T-cell (primary cell): ENCODE measurements at places on chromosomes 6 and 20.

DNA sequence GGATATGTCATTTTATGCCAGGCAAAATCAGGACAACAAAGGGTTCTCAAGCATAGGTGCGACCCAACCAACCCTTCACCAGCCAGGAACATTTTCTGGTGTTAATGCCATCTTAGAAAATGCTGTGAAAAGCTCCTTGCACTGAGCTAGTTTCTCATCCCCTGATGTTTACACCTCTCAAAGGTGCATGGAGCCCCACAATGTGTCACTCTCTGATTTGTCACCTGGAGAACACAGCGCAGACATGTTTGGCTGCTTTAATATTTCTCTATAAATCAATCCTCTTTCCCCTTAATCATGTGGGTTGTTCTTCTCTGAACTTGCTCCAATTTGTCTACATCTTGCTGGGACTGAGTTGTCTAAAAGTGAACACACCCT, 244.3 kb downstream of the TSHZ2 start:
- DNase-seq, result no peak

DNA sequence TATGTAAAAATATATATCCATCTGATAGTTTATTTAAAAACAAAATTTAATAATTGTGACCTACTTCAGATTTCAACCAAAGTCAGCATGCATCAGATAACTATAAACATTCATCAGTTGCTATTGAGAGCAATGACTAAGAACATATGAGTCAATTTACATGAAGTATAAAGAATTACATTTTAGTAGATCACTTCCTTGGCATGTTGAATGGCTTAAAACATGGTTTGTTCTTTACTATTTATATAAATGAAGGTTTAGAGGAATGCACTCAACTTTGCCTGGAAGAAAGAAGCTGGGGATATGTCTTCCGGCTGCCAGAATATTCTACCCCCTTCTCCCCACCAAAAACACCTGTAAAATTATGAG, 6.4 kb upstream of the FAM217A start:
- DNase-seq, result no peak

GRCh38 chr20:35432430-35432735, 5.6 kb downstream of the GDF5 start:
- no peak for DNase-seq

DNA sequence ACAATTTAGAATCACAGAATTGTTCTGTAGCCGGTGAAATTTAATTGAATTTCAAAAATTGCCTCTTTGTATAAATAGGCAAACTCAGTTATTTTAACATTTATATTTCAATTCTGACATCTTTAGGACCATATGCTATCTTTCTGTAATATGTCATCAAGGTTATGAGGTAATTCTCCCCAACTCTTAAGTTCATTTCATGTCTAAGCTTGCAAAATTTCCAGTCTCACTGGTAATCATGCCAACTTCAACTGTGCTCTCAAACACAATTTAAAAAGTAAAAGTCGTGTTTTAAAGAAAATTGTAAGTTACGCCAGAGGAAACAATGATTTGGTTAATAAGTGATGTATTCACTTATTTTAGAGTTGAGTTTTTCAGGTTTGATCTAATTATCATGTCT, 1.4 kb downstream of the NCOA7 start:
- no peak for DNase-seq

GRCh38 chr6:129163551-129163950, 280.6 kb downstream of the LAMA2 start:
- DNase-seq, result no peak

- no peak for DNase-seq
These were observed 38.6 kb downstream of the GHRH start for GRCh38 chr20:37223053-37223452.

- DNase-seq, result no peak
These were observed 764.3 kb downstream of the QKI start for GRCh38 chr6:164178679-164179332.

- no peak for DNase-seq
These were observed 179.5 kb upstream of the SYNDIG1 start for GRCh38 chr20:24289737-24290481.

DNA sequence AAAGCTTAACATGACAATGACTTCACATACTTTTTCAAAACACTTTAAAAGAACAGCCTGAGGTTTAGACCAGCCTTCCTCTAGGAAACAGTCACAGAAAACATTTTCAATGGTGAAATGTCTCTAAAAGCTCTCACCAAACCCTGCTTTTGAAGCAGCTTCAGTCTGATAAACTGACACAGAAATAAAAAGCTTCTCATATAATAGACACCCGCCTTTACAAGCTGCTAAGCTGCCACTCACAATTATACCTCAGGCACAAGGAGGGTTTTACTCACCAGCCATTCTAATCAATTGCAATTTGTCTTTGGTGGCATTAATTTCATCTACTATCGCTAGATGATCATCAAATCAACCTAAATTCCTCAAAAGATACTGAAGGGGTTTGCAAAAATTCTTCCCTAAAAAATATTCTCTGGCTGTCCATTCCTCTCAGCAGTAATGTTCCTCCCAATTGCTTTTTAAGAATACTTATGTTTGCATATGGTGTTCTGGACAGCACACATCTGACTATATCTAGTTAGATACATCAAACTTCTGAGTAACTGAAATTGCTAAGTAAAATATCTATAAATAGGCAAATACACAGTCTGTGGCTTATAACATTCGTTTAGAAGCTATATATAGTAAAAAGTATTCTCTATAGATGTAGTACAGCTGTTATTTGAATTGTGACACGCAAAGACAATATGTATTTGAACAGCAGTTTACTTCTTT, 29.4 kb downstream of the KIF13A start:
- DNase-seq, result no peak

- no peak for DNase-seq
These were observed 999.4 kb upstream of the GJE1 start for GRCh38 chr6:141133346-141133745.

DNA sequence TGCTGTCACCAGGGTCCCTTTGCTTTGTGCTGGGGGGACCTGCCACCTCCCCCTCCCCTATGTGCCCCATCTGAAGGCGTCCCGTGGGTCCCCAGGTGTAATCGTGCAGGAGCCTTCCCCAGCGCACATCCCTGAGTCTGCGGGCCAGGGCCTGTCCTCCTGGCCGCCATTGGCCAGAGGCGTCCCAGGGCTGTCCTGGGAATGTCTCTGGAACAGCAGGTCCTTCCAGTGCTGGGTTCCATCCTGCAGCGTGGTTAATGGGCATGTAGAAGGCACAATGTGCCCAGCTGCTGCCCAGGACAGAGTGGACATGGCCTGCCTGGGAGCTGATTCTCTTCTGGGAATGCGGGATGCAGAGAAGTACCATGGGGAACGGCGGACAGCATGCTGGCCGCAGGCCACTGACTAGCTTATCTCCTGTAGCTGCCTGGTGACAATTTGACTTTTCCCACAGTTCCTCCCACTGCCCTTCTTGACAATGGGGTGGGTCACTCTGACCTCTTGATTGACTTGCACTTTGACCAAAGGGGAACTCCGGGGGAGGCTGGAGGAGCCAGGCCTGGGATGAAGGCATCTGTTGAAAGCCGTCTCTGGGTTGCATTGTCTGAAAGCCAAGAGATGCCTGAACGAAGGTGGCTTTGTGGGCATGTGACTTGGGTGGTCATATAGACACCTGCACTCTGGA, 64.0 kb downstream of the CTCFL start:
- no peak for DNase-seq

DNA sequence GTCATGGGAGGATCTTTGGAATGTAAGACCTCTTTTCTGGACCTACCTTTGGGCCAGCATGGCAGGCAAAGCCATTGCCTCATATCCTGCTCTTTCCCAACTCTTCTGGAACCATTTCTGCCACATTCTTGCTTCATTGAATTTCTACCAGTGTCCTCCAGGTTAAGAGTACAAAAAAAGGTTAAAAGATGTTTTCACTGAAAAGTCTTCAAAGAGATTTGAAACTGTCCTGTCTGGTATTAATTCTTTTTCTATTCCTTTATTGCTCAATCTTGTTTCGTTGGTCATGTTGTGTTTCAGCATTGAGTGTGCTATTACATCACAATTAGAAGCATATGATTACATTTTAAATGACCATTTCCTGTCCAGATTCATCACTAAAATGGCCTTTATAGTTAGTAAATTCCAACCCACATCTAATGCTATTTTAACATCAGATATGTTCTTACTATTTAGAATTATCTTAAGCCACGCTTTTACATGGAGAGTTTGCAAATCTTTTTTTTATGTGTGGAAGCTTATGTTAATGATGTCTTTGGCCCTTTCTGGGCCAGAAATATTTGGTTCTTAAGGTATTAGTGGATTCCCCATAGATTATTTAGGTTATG, 450.9 kb downstream of the GJA1 start:
- no peak for DNase-seq

DNA sequence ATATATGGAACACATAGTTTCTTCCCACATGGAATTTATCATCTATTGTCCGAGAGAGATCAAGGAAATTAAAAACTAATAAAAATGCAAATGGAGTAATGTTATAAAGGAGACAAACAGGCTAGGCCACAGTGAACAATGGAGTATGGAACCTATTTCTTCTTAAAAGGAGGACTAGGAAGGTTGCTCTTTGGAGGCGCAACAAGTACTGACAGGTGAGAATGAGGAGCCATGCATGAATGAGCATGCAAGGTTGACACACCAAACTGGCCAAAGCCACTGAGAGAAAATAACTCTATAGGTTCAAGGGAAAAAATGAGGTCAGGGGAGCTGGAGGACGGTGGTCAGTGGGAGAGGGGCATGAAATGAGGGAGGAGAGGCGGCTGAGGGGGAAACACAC, 40.9 kb downstream of the PSMB1 start:
- DNase-seq, result no peak

GRCh38 chr20:50848846-50849673, 54.2 kb downstream of the BCAS4 start:
- no peak for DNase-seq

GRCh38 chr20:21554985-21555384, 41.1 kb upstream of the NKX2-2 start:
- DNase-seq, result no peak

DNA sequence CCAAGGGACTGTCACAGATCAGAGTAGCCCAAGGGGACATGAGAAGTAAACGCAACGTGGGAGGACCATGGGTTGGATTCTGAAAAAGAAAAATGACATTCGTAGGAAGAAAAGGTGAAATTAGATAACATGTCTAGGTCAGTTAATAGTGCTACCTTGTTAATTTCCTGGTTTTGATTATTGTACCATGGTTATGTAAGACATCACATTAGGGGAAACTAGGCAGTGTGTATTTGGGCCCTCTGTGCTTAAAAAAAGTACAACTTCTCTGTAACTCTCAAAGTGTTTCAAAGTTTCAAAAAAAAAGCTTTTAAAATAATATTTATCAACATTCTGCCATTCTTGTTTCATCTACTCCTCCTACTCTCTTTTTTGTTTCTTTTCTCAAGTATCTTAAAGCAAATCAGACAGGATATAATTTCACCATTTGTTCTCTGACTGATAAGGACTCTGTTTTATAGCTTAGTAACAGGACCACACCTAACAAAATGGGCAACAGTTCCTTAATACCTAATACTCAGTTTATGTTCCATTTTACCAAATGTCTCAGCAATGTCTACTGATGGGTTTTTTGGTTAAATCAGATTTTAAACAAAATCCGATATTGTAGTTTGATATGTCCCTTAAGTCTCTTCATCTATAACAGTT, 97.1 kb upstream of the PLCB4 start:
- DNase-seq, result no peak

GRCh38 chr6:149249370-149250357, 67.8 kb upstream of the TAB2 start:
- DNase-seq, result no peak

DNA sequence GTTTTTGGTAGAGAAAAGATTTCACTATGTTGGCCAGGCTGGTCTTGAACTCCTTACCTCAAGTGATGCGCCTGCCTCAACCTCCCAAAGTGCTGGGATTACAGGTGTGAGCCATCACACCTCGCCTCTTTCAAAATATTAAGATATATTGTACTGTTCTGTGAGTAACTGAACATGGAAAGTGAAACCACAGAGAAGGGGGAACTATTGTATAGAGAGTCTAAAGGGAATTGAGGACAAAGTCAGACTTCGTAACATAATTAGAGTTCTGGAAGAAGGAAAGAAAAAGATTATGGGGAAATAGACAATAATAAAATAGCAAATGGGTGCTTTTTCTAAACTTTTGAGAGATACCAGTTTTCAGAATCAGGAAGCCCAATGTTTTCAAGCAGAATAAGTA, 17.4 kb upstream of the AKAP7 start:
- DNase-seq, result no peak

DNA sequence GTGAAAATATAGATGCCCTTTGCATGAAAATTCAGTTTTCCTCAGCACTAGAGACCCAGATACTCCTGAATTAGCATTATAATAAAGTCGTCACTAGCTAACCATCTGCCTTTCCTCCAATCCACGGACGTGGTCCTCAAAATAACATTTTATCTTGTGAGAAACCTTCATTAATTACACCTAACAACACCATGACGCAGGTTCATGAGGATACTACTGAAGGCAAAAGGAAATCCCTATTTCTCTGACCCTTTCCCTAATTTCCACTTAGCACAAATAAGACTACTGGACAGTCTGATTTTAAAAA, 1.3 kb upstream of the PNISR start:
- DNase-seq, result no peak

DNA sequence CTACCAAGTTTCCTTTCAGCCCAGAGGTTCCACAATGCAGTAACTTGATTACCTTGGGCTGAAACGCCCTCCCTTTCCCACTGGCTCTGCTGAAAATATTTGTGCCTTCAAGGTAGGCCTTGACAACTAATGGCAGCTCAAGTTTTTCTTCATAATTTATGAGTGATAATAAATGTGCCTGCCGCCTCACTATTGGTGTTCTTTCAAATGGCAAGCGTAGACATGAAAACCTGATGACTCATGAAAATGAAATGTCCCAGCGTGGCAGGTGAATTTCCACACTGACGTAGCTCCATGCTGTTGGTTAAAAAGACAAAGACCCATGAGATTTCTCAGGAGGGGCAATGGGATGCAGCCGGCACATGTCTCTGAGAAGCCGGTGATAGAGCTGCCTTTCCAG, 107.2 kb upstream of the GGTLC1 start:
- DNase-seq, result no peak

DNA sequence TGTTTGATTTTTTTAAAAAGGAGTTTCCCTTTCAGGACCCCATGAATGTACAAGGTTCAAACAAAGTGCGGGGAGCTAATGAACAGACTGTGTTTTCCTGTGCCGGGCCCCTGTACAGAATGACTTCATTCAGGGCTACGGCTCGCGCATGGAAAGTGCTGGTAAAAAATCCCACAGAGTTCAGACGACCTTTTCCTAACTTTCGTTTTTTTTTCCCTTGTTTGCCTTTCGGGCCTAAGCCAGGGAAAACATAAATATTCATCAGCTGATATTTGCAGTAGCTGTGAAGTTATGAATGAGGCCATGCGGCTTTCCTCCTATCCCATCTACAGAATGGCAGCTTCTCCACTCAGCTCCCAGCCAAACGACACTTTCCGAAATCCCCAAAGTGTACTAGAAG, 74.0 kb downstream of the HAO1 start:
- DNase-seq, result no peak

GRCh38 chr6:1129131-1129530, 182.8 kb upstream of the FOXQ1 start:
- no peak for DNase-seq

GRCh38 chr20:3043322-3043721, at the start of gene GNRH2:
Gene GNRH2, plus strand, starts transcription at chr20:3043622. Its CDS starts 793 bp downstream, at chr20:3044415.
- no peak for DNase-seq
